A172 (cell line): ENCODE measurements at places on chromosomes 12 and 14.

- DNase-seq = peak; percentile 86
Measured at GRCh38 chr12:62866451-62867082, 68.4 kb downstream of the PPM1H start.

DNA sequence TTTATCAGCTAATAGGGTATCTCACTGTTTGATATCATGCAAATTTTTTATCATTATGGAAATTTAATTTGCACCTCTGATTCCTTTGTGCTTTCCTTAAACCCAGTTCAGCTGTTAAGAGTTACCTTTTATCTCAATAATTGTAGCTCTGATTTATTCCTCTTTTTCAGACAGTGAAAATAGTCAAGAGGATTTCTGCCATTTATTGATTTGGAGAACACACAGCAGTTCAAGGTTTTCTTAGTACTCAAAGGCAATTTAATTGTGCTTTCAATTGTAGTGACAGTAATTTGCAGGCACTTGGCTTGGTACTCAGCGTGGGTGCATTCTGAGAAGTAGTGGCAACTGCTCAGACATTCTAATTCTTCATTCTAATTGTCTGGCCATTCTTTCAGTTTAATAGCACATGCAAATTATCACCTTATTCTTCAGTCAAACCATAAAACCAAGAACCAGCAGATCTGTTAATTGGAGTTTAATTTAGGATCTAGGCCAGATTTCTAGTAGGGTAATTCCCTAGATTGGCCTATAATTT lies 709.3 kb downstream of the RPS29 start:
- DNase-seq = no peak

GRCh38 chr12:124898200-124898922 lies 16.1 kb downstream of the UBC start:
- peak; percentile 66 for DNase-seq

DNA sequence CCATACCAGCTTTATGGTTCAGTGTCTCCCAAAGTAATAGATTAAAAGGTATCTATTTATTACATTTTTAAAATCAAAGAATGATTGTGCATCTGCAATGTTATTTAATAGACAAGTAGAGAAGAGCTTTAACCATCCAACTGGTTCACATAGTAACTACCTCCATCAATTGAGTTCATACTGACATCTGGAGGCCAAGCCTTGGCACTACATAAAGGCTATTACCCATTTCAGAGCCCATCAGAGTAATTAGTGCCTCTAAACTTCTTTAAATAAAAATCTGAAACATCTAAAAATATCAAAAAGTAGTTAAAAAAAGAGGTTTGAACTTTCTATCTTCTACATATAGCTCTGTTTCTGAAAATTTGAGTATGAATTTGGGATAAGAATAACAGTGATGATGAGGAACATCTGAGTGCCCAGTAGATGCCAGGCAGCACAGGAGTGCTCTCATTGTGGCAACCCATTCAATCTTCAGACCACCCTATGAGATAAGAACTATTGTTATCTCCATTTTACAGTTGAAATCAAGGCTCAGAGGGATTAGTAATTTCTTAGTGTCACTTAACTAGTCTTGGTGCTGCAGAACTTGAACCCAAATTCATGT lies 132.9 kb upstream of the DAAM1 start:
- DNase-seq = peak; percentile 18

DNA sequence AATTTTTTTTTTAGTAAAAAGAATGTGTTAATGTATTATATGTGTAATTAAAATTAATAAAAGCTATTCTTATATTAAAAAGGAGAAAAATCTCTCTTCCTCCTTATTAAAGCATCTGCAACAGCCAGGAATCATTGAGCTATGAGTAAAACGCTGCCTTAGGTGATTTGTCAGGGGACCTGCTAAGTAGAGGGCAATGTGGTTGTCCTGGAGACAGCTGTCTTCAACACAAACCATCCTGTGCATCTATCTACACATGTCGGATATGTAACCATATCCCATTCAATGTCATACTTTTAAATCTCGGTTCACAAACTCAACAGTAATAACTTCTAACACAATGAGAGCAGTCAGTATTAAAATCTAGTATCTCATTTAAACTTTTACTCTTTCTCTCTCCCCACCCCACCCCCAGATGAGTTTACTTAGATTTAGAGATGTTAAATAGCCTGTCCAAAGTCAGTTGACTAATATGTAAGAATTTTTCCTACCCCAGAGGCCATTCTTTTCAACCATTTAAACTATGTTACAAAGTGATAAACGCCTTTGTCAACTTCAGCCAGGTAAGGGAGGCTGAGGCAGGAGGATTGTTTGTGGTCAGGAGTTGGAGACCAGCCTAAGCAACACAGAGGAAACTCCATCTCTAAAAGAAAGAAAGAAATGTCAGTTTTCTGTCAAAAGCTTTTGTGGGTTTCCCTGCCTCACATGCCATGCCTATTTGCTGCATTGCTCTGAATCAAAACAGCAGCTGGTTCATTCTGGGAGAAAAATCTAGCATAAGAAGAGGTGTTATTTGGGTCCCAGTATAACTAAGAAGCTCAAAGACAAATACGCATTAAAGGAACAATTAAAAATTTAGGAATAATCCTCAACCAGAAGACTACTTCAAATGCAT lies 413.7 kb upstream of the CCDC196 start:
- DNase-seq = no peak

DNA sequence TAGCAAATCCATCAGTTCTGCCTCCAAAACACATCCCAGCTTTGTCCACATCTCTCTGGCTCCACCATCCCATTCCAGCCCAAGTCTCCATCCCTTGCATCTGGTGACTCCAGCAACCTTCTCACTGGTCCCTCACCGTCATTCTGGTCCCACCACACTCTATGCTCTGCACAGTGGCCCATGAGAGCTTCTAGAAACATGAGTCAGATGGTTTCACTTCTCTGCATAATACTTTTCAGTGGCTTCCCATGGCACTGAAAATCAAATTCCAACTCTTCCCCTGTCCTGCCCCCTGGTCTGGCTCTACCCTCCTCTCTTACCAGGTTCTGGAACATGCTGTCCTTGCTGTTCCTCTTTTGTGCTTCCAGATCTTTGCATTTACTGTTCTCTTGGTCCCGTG lies 17.2 kb upstream of the C12orf76 start:
- no peak for DNase-seq

- no peak for DNase-seq
Measured at GRCh38 chr12:26878661-26879119, 45.7 kb upstream of the ITPR2 start.

GRCh38 chr14:69054030-69054429 lies 74.9 kb upstream of the ACTN1 start:
- DNase-seq = no peak

- DNase-seq = peak; percentile 42
Measured at GRCh38 chr14:68365228-68365627, 427.6 kb downstream of the ZFP36L1 start.

DNA sequence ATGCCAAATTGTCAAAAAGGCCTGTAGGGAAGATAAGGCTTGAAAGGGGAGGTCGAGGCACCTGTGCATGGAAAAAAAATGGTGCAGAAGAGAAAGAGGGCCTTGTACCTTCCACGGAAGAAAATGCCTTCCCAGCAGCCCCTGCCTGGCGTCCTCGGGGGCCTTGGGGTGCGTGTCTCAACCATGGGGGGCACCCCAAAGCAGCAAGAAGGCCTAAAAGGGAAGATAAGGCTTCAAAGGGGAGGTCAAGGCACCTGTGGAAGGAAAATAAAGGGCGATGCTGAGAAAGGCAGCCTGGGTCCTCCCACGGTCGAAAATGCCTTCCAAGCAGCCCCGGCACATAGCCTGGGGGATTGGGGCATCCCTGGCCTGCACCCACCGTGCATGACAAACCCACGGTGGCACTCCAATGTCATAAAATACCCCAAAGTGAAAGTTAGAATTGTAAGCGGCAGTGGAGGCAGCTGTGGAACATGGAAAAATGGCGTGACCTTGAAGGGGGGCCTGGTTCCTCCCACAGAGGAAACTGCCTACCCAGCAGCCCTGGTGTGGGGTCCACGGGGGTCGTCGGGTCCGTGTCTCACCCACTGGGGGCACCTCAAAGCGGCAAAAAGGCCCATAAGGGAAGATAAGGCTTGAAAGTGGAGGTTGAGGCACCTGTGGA lies 275.0 kb downstream of the ALG10 start:
- no peak for DNase-seq
